ENCODE measurements at places on chromosomes 3 and 15. TPM values are rescaled to one million over a fixed set of nuclear protein-coding genes. Genes with fewer than 3 reads are reported as not detected.

ISLR gene
- total RNA-seq, result 25.8 TPM

SCAMP5 gene
- 0.57 TPM for total RNA-seq

OR5K2 gene
- total RNA-seq, result not detected

VEPH1 gene
- 131 TPM for total RNA-seq

SHISA5 gene
- total RNA-seq, result 194 TPM

Measured in placental pericyte (primary cell).